ENCODE measurements at places on chromosomes 2 and 18.
A peak's percentile ranks its signal among the peaks of the same experiment; 100 is the strongest.

GRCh38 chr2:195871326-195871725 is 197.3 kb downstream of the DNAH7 start:
- H3K4me3 ChIP-seq = no peak overlapping the region
- no peaks in the 10 kb centered on the region for H3K36me3 ChIP-seq
- no peak overlapping the region for H3K27ac ChIP-seq
- no peaks in the 10 kb centered on the region for H3K4me1 ChIP-seq

- H3K4me3 ChIP-seq = peak overlapping the region; percentile 78
- peak overlapping the region; percentile 97 for H3K27ac ChIP-seq
- no peaks in the 10 kb centered on the region for H3K36me3 ChIP-seq
- H3K4me1 ChIP-seq = peaks cover 82% of the 10 kb centered on the region
- no peaks in the 10 kb centered on the region for H3K27me3 ChIP-seq
- no peak for DNase-seq
Measured at GRCh38 chr2:218290316-218291261, 1.7 kb downstream of the TMBIM1 start.

DNA sequence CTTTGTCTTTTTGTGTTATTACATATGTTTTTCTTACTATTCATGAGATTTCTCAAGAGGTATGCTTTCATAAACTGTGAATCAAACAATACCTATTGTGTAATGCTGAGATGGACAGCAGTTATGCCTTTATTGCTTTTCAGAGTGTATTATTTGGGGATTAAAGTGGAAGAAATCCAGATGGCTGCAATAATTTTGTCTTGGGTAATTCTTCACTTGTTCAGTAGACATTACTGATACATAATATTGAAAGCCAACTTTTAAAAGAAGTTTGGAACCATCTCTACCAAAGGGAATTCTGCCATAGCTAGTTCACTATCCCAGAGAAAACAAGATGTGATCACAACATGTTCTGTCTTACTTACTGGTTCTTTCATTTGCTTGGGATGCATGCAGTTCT is 253.4 kb upstream of the ZSWIM2 start:
- no peaks in the 10 kb centered on the region for H3K4me1 ChIP-seq
- no peak for DNase-seq
- no peaks in the 10 kb centered on the region for H3K36me3 ChIP-seq
- no peak overlapping the region for H3K4me3 ChIP-seq
- H3K27ac ChIP-seq = no peak overlapping the region

GRCh38 chr2:28898048-28898447 is 3.6 kb downstream of the WDR43 start:
- DNase-seq = no peak
- peaks cover 36% of the 10 kb centered on the region for H3K4me1 ChIP-seq
- no peaks in the 10 kb centered on the region for H3K36me3 ChIP-seq
- no peak overlapping the region for H3K4me3 ChIP-seq
- H3K27me3 ChIP-seq = no peaks in the 10 kb centered on the region

Measured in mesothelial cell of epicardium (in vitro differentiated cells).